ENCODE measurements at places on chromosomes 6 and 20.
A peak's percentile ranks its signal among the peaks of the same experiment; 100 is the strongest.

DNA sequence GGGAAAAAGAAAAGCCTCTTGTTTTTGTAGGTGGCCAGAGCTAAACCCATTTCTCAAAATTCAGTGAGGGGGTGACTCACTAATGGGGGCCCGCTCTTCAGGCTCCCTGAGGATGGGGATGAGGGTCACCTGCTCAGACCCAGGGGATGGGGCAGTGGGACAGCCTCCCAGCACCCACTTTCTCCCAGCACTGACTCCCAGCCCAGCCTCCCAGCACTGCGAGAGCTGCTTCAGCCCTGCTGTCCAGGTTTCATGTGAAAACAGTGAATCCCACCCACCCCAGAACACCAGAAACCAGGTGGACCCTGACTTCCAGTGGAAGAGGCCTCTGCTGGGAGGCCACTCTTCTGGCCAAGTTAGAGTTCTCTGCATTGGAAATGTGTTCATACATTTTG lies 362.6 kb downstream of the CDH4 start:
- DNase-seq: no peak

- no peak for DNase-seq
These were observed 780.3 kb downstream of the PHF3 start for GRCh38 chr6:64415926-64416325.

GRCh38 chr20:61742097-61742825 lies 323.4 kb downstream of the TAF4 start:
- DNase-seq: no peak

GRCh38 chr6:109260126-109260525 lies 122.1 kb downstream of the CD164 start:
- DNase-seq: peak; percentile 40

DNA sequence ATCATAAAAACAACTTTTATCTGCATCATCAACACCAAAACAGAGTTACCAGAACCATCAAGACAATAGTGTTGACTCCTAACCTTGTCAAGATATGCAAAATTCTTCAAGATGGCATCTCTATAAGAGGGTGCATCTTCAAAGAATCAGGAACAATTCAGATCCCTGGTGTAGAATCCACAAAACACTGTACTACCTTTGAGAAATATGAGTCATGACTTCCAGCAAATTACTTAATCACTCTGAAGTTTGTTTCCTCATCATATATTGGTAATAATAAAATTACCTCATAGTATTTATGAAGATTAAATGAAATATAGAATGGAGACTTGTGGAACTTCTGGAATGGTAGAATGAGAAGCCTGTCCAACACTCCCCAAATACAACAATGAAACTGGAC lies 221.3 kb upstream of the SUPT3H start:
- DNase-seq: no peak

- DNase-seq: peak; percentile 89
These were observed 642.6 kb downstream of the KIF16B start for GRCh38 chr20:15930311-15931305.

GRCh38 chr6:6588064-6588923 lies at the start of gene LY86:
LY86 (plus strand) TSS chr6:6588720; CDS start chr6:6588735, 15 bp downstream.
- no peak for DNase-seq

DNA sequence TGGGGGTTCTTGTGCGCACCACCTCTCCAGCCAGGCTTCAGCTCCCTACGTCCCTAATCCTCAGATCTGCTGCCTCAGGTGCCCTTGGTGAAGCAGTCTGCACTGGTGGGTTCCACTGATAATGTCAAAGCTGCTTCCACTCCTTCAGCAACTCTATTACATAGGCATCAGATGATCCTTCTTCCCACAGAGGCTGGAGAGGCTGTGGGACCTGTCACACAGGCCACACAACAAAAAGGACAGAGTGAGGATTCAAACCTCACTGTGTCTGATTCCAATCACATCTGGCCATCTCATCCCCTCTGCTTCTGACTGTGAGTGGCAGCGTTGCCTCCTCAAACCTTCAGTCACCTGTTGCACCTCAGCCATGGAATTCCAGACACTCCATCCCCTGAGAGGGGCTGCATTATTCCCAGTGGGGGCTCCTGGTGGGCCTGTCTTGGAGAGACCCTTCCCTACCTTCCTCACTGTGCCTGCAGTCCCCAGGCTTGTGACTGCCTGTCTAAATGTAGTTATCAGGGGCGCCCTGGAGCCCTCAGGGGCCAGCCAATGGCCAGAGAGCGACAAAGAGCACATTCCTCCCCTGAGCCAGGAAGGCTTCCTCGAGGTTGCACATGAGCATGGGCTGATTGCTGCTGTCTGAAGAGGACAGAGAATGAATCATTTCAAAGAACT lies 211.4 kb upstream of the ECI2 start:
- DNase-seq: peak; percentile 43

- no peak for DNase-seq
These were observed 68.9 kb downstream of the ERMARD start for GRCh38 chr6:169820358-169820757.

DNA sequence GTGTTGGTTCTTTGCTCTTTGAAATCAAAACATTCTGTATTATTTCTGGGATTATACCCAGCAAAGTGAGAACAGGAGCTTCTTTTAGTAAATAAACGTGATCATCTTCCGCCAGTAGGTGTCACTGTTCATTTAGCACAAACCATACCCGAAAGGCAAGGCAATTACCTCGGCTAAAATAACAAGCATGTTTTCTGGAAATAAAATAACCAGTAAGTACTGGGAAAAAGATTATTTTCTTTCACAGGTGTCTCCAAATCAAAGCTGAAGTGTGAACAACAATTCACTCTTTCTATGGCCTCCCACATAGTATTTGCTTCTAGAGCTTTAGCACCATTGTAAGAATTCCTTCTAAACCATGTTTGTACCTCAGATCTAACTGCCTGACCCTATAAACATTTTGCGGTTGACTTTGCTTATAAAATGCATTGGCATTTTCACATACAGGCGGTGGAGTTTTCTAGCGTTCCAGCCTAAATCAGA lies 144.6 kb upstream of the AGPAT4 start:
- DNase-seq: peak; percentile 93

DNA sequence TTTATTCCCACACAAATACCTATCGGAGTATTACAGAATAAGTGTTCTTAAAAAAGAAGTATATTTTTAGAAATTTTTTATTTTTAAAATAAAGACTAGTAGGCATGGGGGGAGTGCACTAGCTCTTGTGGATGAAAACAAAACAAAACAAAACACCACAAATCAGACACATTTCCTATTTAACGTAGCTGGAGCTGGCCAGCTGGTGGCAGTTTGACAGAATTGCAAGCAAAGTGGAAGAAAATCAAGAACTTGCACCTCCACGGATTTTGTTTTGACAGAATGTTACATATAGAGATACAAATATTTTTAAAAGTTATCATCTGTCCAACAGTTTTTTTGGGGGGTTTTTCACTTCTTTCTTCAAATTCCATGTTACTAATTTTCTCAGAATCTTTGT lies 63.6 kb upstream of the SNRPB2 start:
- DNase-seq: no peak

GRCh38 chr20:58515233-58516212 lies at the start of gene APCDD1L:
APCDD1L (minus strand) TSS chr20:58515399; CDS start chr20:58514707, 692 bp downstream.
- peak; percentile 81 for DNase-seq

DNA sequence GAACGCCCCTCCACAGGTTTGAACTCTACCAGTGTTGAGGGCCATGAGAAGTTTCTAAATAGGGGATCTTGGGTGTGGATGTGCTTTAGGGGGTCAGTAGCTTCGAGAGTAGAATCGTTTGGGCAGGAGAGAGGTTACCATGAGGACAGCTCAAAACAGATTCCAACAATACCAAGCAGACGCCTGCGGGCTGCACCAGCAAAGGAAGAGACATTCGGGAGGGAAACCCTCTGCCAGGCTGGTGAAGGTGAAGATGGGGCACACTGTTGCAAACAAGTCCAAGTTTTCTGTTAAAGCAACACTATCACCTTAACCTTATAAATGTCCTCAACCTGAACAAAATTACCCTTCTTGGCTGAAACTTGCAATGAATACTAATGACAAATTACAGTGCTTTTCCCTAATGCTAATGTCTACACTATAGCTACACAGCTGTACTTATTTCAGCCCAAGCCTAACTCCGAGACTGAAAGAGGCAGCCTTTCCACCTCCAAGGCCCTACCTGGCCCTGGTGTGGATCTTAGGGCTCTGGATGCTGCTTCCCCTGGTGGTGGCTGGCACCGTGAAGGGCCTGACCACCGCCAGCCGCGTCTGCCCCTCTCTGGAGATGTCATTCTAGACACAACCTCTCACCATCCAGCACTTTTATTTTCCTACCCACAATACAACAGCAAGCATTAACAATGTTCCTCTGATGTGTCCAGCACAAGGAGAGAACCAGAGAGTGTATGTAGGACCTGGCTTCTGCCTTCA lies 80.1 kb downstream of the DLL1 start:
- no peak for DNase-seq

GRCh38 chr6:126600258-126600916 lies 260.5 kb downstream of the CENPW start:
- DNase-seq: peak; percentile 30

DNA sequence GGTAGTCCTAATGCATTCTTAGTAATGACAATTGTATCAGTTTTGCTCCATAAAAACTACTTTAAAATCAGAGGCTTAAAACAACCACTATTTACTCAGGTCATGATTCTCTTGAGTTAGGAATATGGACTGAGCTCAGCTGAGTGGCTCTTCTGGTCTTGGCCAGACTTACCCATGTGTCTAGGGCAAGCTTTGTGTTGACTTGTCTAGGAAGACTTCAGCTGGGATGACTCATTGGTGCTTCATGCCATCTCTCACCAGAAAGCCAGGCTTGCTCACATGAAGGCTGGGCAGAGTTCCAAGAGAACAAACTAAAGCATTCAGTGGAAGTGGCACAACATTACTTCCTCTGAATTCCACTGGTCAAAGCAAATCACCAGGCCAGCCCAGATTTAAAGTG lies 155.3 kb downstream of the DHX35 start:
- DNase-seq: peak; percentile 11

GRCh38 chr6:33746651-33747100 lies at the start of gene IP6K3:
IP6K3 (minus strand) TSS chr6:33746905; CDS start chr6:33735476, 11,429 bp downstream.
- DNase-seq: no peak

DNA sequence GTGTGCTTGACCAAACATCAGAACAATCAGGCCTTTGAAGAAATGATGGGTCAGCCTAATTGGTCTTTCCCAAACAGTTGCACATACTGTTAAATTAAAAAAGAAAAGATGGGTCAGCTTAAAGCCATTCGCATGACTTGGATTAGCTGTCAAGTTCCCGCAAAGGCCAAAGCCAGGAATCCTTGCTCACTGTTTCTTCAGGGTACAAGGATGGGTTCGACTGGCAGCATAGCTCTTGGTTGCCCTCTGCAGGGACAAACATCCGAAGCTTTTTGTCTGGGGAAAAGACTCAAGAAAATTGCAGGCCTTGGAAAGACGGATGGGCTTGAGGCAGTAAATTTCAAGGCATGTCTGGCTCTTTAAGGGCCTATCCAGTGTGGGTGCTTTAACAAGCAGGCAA lies 168.0 kb downstream of the HDGFL1 start:
- peak; percentile 51 for DNase-seq

DNA sequence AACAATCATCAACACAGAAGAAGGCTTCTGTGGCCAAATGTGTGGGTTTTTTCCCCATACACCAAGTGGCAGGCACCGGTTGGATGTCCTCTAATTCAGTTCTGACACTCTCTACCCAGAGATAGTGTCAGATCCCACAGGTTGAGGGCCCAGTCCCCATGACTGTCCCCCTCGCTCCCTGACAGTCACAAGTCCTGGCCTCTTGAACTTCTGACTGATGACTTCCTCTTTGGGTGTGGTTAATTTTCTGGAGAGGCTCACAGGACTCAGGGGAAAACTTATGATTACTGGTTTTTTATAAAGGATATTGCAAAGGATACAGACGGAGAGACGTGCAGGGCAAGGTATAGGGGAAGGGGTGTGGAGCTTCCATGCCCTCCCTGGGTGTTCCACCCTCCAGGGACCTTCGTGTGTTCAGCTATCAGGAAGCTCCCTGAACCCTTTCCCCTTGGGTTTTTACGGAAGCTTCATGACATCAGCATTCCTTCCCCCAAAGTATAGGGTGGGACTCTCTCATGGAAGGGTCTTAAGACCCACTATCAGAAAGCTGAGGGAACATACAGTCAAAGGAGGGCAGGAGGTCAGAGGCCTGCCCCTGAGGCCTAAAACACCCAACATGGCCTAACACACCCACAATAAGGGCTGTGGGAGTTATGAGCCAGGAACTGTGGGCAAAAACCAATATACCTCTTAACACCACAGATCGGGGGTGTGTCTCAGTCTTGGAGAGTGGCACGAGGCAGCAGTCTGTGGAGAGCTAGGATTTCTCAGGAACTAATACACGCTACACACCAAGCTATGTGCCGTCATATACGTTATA lies 33.3 kb downstream of the FARS2 start:
- DNase-seq: no peak

DNA sequence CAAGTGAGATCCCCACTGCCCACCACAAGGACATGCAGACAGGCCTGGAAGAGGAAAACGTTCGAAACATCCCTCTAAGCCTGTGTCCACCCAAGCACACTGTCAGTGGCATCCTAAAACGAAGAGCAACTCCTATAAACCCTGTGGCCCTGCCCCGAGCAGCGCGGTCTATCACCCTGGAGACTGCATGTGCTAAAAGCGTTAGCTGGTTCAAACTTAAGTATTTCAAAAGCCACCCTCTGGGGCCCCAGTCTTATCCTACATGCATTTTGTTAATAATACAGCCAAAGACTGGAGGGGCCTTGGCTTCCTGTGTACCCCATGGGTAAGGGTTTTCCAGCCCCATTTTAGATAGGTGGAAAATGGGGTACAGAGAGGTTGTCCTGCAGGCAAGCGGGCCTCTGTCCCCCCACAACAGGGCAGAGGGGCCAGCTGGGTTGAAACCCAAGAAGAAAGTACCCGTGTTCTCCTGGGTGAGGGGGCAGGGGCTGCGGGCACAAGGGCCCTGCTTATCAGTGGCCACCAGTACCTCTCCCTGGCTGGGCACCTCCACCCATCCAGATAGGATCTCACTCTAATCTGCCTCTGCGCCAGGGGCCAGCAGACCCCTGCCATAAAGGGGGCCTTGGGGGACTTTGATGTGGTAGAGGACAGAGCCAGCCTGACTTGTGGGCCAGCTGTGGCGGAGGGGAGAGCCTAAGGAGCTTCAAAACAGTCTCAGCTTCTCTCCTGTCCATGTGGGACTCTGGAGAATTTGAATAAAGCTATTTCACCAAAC lies 28.3 kb downstream of the PREX1 start:
- DNase-seq: no peak

GRCh38 chr6:42729731-42730130 lies 7.3 kb upstream of the PRPH2 start:
- peak; percentile 13 for DNase-seq

DNA sequence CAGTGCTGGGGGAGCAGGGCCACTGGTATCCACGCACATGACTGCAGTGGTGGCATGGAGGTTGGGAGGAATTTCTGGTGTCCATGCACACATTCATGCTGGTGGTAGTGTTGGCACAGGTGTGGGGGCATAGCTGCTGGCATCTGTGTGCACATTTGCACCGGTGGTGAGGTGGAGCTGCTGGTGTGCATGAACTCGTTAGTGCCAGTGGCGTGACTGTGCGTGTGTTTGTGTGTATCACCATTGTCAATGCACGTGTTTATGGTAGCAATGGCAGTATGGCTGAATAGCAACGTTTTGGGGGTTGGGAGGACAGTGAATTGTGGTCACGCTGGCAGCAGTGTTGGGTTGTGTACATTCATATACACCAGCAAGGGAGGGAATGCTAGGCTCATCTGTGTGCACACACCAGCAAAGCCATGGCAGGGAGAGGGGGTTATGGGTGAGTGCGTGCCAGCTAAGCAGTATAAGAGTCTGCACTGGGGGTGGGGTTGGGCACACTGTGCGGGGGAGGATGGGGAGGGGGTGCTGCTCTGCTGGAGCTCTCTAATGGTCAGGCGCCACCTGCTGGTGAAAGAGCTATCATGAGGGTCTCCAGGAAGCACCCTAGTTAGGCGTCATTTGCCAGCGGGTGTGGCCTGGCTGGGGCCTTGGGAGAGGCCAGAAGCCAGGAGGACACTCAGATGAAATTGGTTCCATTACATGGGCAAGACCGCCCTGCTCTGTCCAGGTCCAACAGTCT lies 626.1 kb upstream of the ID4 start:
- no peak for DNase-seq

All from adipocyte (in vitro differentiated cells).